ENCODE measurements at places on chromosomes 2 and 18.

- no peak for DNase-seq
Measured at GRCh38 chr2:4507661-4508060, 804.3 kb downstream of the DCDC2C start.

- DNase-seq = no peak
Measured at GRCh38 chr2:42048299-42049220, 739 bp downstream of the PKDCC start.

- DNase-seq = no peak
Measured at GRCh38 chr18:54964741-54965140, 5.5 kb upstream of the CCDC68 start.

- DNase-seq = no peak
Measured at GRCh38 chr2:25330273-25330672, 11.5 kb downstream of the DNMT3A start.

- DNase-seq = no peak
Measured at GRCh38 chr18:5891854-5892215, 3.5 kb downstream of the TMEM200C start.

DNA sequence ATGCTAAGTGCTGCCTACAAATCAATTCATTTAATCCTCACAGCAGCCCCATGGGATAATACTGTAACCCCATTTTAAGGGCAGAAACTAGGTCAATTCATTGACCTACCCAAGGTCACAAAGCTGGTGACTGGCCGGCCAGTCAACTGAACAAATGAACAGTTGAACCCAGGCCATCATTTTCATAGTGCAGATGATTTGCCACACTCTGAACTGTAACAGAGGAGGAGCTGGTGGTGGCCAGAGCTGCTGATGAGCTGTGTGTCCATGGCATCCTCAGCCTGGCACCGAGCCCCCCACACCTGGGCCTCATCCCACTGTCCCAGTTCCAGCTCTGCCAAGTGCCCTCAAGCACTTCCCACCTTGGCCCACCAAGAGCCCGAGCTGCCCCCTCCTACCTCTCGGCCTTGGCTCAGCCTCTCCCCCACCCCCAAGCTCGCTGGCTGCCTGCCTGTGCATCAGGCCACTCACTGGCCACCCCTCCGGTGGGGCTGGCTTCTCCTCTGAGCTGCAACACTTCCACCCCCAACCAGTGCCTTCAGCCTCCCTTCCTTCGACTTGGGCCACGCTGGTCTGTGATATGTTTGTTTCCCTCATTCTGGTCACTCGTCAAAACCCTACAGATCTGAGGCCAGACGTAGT, 58.4 kb downstream of the ATOH8 start:
- no peak for DNase-seq
